ENCODE measurements at places on chromosomes 12 and 14.

DNA sequence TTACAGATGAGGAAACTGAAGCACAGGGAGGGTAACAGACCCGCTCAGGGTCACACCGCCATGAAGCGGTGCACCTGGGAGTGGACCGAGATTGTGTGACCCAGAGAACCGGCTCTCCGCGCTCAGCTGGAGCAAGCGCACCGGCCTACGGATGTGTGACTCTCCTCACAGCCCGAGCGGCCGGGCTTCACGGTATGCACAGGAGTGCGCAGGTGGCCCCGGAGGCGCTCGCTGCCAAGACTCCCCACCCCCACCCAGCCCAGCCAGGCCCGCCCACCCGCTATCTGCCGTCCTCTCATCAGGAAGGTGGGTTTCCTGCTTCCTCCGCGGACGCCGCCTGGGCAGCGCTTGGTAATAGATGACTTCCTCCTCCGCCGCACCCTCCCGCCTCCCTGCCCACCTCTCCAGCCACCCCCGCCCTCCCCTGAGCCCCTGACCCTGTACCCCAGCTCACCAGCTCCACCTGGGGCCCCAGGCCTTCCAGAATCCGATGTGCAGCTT lies 110.7 kb downstream of the NCOR2 start:
- peak; percentile 15 for DNase-seq

DNA sequence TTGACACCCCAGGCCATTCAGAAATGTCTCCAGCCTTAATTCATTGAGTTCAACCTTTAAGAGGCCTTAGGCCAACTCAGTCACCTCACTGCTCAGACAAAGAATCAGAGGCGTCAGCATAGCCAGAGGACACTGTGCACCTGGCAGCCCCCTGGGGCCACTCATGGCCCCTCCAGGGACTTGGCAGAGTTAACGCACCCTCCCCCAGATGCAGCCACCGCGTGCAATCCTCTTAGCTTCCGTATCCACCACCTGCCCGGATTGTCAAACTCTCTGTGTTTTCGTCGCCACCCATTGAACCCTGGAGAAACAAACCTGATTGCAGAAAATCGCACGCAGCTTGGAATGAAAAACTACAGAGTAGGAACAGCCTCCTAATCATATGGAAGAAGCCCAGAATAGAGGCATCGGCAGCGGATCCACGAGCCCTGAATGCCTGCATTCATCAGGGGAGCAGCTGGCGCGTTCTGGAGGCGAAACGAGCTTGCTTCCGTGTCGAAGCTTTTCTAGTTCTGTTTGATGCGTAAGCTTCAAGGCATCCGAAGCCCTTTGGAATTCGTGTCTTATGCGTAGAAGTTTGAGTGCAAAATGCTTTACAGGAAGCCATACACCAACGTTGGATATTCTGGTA lies 22.4 kb downstream of the BRI3BP start:
- no peak for DNase-seq

- DNase-seq = no peak
These were observed 21.1 kb upstream of the C14orf180 start for GRCh38 chr14:104558231-104559027.

DNA sequence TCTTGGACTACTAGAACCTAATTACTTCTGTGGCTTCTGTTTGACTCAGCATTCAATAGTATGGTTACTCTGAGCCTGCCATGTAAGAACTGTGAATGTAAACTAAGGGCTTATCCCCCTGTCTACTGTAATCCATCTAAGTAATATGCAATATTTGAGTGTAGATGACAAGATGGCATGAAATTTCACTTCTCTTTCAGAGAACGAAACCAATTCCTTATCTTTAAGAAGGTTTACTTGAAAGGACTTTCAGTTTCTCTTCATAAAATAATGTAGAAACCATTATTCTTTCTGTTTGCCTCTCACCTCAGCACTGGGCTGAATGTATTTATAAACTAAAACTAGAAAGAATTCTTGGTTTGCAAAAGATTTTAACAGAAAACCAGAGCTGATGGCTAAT lies 60.4 kb upstream of the ARID2 start:
- DNase-seq = no peak

DNA sequence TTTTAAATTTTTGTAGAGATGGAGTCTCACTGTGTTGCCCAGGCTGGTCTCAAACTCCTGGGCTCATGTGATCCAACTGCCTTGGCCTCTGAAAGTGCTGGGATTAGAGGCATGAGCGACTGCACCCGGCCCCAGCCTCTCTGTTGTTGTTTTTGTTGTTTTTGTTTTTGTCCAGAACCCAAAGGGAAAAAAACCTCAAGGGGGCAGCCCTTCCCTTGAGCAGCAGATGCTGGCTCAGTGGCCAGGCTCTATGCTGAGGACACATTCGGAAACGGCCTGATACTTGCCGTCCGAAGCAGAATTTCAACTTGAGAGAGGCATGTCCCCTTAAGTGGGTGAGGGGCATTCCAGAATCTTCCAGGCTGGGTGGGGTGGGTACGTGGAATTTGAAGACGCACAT lies 6.7 kb downstream of the MVK start:
- no peak for DNase-seq

DNA sequence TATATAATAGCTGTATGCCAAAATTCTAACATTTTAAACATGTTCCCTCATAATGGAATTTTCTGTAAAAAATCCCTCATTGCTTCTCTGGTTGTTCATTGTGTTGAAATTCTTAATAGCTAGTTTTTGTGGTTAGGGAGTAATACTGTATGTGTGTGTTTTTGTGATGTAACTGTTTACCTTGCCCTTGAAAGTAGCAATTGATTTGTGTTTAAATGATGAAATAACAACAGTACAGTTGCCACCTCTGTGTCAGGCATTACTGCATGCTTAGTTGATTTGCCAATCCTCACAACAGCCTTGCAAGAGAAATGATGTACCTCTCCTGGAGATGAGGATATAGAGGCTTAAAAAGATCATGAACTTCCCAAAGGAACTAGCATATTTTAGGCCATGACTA lies 94.9 kb downstream of the DAAM1 start:
- DNase-seq = no peak

- DNase-seq = no peak
These were observed 727 bp downstream of the LDHB start for GRCh38 chr12:21656905-21657325.

DNA sequence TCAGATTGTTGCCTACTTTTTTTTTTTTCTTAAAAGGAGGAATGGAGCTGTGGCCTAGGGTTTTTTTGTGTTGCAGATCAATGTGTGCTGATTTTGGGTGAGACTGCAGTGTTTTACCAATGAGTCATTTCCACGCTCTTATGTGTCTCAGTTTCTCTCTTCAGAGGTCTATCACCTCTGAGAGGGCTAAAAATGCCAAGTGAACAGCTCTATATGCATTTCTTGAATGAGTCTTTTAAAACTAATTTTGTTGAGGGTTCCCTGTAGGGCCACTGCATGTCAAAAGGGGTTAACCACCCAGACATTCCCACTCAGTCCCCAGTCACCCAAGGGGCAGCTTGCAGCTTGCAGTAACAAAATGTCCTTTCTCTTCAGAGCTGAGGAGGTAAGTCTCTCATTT lies 24.3 kb upstream of the GLIPR1L2 start:
- no peak for DNase-seq

- DNase-seq = no peak
These were observed 16.5 kb upstream of the LALBA start for GRCh38 chr12:48586361-48586760.

DNA sequence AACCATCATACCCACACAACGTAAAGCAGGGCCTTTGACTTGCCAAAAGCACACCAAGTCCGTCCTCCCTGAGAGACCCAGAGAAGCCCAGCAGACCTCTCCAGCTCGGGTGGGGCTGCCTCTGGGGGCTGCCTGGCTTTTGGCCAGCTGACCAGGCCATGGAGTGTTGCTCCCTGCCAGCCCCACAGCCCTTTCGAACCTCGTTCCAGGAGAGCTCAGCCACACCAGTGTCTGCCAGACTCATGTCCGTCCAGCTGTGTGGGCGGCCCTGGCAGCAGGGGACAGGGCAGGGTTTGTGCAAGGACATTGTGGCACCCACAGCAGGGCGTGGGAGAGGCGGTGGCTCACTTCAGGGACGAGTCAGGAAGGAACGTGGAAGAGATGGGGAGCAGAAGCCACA lies 22.6 kb upstream of the IRF2BPL start:
- DNase-seq = no peak

DNA sequence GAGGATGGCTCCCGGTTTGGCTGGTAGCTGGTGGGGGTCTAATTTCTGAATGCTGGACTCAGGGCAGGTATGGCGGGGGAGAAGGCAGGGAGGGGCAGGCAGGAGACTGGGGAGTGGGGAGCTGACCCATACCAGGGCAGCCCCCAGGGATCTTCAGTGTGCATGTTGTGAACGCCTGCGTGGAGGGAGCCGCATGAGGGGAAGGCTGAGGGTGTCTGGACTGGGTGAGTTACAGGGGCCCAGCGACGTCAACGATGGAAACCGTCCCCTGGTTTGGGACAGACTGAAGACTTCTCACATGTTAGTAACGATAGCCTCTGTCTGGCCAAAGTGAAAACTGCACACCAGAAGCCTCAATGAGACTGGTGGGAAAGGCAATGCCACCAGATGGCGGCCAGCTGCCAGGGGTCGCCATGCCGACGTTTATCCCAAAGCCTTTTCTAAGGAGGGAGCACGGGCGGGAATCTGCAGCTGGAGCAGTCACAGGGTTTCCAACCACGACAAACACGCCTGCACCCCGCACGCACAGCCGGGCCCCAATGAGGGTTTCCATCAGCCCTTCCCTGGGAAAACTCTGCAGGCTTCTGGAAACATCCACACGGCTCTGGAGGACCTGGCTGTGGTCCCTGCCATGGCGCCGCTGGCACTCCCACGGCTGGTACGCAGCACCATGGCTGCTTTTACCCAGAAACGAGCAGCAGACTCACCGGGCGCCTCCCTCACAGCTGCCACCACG lies 14.0 kb downstream of the PGAM5 start:
- DNase-seq = no peak

DNA sequence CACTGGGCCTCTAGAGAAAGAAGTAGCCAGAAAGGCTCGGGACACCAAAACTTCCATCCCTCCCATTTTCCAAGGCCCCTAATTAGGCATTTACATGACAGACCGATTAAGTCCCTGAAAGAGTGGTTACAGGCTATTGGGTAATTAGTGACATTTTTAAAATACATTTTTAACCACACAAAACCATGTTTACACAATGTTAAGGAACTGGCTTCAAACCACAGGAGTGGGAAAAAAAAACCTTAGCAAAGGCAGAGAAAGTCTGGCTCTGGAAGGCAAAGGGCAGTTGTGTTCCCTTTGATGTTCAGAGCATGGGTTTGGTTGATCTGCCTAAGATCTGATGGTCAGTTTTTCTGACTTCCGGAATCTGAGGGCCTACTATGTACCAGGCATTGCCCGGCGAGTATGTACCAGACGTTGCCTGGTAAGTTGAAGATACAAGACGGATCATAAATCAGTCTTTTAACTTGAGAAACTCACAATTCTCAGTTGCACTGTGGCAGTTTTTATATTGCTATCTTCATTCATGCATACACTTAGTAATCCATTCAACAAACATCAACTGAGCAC lies 576.5 kb downstream of the MED13L start:
- DNase-seq = no peak

DNA sequence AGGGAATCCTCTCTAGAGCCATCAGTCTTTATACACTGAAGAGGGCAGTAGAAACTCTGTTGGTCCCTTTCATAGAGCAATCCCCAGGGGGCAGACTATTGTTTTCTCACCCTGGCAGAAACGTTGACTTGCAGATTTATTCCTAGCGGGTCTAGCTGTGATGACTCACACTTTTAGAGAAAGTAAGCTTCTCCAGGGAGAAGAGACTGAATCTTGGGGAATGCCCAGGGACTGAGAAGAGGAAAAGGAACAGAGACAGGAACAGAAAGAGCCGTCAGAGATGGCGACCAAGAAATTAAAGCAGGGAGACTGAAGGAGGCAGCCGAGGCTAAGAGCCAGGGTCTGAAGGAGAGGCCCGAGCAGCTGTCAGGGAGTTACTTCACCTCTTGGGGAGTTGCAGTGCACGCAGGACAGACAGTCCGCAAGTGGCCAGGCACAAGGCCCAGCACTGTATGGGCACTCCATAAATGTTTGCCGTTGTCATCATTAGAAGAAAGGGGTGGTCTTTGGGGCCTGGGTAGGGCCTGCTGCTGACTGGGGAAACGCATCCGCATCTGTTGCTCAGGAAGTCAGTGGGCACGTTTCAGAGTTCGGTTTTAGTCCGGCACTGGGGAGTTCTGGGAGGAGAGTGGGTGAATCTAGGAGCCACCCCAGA lies 13.0 kb downstream of the PLEKHG6 start:
- DNase-seq = no peak

DNA sequence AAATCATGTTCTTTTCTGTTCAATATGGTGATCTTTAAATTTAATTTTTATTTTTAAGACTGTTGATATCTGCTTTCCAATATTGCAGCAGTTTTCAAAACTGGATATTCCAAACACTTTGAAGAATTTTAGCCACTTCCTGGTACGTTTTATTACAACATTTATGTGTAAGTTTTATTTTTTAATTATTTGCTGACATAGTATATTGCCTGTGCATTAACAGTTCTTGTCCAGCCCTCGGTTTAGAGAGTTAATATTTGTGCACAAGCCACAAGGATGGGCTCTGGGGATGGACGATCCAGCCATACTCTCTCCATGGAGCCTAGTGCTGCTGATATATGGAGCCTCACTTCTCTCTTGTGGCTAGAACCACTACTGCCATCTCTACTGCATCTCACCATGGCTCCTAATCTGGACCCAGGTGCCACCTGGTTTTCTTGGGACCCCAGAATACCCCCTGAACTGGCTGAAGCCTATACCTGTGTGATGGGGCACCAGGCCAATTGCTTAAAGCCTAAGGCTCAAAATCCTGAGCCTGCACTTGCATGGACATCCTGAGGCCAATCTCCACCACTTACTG lies 262.5 kb downstream of the RASSF9 start:
- DNase-seq = no peak

- no peak for DNase-seq
These were observed 483.6 kb upstream of the RGS6 start for GRCh38 chr14:71448431-71449315.

DNA sequence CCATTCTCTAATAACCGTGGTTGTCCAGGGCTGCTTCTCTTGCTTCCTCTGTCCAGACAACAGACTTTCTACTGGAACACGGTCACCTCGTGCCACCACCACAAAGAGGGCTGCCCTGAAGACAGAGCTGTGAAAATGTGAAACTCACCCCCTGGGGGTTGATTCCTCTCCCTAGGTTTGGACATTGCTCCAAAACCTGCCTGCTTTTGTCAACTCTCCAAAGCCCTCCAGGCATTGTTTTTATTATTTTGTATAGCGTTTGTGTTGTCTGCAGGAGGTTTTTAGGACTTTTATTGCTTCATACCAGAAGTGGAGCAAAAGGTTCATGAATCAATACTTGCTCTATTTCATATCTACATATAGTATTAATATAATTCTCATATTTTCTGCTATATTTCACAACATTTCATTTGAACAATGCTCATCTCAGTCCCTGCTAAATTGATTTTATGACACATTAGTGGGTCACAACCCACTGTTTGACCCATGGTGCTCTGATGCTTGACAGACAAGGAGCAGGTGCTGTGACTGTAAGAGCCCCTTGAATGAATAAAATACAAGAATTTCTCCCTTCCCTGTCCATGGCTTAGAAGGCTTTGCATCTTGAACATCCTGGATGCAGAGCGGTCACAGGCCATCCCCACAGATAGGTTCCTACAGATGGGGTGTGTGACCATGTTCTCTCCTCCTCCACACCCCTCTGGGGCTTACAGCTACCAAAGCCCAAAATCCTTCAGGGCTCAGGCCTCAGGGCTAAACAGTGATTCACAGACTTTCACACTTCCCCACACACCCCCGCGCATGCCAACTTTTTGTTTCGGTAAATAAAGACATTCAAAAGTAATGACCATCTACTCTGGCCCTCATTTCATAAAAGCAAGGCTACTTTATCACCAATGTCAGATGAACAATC lies 20.6 kb upstream of the EML1 start:
- DNase-seq = no peak

GRCh38 chr12:69388371-69388770 lies 28.8 kb downstream of the YEATS4 start:
- no peak for DNase-seq

Data from activated T-helper 1 cell treated with anti-CD3 and anti-CD28 coated beads, Interleukin-2, amount 50 U/mL, for 16 hours (primary cell).